Head of caudate nucleus (tissue), 42 donors: ENCODE measurements at places on chromosomes 3 and 15.

- no peak for DNase-seq
Observed at GRCh38 chr3:193813501-193813830, 220.5 kb downstream of the OPA1 start.

GRCh38 chr3:45604999-45605398 lies 10.4 kb downstream of the LIMD1 start:
- DNase-seq, result no peak

- no peak for DNase-seq
Observed at GRCh38 chr3:112357930-112358780, 25.2 kb downstream of the CD200 start.

DNA sequence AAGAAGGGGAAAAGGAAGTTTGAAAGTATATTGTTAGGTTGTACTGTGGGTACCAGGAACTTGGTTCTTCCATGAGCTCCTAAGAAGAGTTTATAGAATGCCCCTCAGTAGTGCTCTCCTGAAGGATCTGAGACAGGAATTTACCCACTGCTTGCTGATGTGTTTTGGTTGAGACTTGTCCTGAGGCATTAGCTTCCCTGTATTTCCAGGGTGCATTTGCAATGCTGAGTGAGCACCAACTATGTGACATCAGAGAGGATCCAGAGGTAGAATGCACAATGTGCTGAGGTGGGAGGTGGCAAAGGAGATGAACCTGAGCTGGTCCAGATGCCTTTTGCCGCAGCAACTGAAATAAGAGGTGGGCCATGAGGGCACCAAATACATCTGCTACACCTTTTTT lies 64.3 kb upstream of the LRRC3B start:
- no peak for DNase-seq

DNA sequence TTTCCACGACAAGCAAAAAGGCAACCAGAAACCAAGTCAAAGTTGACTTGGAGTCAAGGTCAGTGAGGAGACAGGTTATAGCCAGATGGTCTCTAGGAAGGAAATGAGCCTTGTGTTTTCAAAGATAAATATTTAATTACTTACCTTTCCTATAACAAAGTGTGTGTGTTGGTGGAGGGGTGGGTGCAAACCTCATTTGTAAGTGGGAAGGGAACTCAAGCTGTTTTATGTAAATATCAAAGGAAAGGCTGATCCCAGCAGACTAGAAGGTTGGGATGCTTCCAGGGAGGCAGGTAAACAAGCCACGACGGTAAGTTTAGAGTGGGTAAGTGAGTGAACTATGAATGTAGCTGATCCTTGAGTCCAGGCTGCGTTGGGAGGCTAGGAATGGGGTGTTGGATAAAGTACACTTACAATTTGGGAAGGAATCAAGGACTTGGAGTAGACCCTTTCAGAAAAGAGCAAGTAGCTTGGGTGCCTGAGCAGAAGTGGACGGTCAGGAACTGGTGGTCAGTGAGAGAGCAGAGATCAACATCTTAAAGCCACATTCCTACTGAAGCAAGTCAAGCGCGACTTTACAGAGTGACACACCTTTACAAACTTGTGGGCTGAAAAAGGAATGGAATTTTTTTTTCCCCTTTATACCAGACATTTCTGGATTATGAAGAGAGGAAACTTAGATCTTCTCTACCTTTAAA lies 82.0 kb upstream of the TBL1XR1 start:
- no peak for DNase-seq

- DNase-seq, result no peak
Observed at GRCh38 chr15:82105451-82106215, 59.8 kb upstream of the MEX3B start.

DNA sequence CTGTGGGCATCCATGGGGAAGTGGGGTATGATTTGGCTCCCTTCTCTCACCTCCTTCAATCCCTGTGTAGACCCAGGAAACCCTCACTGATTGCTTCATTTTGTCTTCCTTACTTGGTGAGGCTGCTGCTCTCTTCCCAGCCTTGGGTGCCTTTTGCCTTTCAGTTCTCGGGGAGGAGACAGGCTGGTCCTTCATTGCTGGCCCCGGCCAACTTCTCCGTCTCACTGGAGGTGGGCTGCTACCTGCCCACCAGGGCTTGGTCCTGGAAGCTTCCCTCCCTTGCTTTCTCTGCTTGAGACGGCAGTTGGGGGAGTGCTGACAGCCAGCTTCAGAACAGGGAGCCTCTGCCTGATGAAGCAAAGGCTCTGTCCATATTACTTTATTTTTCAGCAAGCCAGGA lies 4.7 kb downstream of the FOXL2 start:
- no peak for DNase-seq

DNA sequence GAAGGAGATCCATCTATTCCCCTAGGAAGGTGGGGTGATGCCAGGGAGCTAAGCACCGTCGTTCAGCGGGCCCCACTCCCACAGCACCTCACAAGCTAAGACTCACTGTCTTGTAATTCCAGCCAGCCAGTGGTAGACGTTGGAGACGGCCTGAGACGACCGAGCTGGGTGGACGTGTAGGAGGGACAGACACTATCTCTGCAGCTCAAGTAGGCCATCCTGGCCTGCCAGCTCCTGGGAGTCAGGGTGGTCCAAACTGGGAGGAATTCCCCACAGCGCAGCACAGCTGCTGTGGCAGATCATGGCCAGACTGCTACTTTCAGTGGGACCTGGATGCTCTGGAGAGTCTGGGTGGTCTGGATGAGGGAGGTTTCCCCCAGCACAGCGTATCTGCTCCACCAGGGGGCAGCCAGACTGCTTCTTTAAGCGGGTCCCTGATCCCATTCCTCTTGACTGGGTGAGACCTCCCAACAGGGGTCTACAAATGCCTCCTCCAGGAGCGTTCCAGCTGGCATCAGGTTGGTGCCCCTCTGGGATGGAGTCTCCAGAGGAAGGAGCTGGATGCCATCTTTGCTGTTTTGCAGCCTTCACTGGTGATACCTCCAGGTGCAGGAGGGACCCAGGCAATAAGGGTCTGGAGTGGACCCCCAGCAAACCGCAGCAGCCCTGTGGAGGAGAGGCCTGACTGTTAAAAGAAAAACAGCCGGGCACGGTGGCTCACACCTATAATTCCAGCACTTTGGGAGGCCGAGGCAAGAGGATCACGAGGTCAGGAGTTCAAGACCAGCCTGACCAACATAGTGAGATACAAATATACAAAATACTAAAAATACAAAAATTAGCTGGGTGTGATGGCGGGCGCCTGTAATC lies 27.6 kb downstream of the GNB5 start:
- no peak for DNase-seq

DNA sequence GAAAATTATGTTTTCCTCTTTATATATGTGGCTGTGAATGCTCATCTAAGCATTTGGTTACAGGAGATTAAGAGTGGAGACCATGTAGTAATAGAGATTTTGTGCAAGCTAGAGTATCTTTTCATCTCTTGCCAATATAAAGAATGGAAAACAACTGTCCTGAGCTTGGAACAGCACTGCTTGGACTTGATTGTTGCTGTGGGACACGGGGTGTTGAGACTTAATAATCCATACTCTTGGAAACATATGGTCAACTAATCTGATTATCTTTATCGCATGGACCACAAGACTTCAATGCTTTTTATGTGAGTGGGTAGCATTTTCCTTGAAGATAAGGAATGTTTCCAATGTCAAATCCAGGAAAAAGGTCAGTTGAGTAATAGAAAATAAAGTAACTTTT lies 806.3 kb downstream of the DIPK2A start:
- DNase-seq, result no peak

- DNase-seq, result no peak
Observed at GRCh38 chr15:90869140-90869541, 753 bp downstream of the FURIN start.

- no peak for DNase-seq
Observed at GRCh38 chr3:71415681-71416122, 167.8 kb downstream of the FOXP1 start.

GRCh38 chr3:14831916-14832450 lies 13.2 kb downstream of the FGD5 start:
- no peak for DNase-seq

- no peak for DNase-seq
Observed at GRCh38 chr3:80244390-80244789, 476.6 kb upstream of the ROBO1 start.

DNA sequence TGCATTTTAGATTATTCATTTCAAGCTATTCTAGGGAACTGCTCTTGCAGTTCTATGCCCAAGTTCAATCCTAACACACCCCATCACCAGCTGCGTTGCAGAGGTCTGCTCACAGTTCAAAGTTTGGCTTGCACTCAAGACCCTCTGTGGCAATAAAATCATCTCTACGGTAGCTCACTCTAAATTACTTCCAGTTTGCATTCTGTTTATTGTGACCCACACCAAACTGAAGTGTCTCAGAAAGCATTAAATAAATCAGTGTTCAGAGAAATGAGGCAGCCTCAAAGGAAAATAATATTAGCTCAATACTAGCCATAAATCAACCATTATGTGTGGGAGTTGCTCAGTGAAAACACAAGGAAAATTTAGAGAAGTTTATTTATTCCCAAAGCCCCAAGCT lies 250.3 kb downstream of the MAGI1 start:
- DNase-seq, result no peak

GRCh38 chr3:141459008-141459407 lies 27.8 kb upstream of the RASA2 start:
- DNase-seq, result no peak

- no peak for DNase-seq
Observed at GRCh38 chr15:74257105-74257504, 21.0 kb downstream of the CCDC33 start.

GRCh38 chr3:147702509-147702908 lies 293.3 kb downstream of the ZIC1 start:
- DNase-seq, result no peak

DNA sequence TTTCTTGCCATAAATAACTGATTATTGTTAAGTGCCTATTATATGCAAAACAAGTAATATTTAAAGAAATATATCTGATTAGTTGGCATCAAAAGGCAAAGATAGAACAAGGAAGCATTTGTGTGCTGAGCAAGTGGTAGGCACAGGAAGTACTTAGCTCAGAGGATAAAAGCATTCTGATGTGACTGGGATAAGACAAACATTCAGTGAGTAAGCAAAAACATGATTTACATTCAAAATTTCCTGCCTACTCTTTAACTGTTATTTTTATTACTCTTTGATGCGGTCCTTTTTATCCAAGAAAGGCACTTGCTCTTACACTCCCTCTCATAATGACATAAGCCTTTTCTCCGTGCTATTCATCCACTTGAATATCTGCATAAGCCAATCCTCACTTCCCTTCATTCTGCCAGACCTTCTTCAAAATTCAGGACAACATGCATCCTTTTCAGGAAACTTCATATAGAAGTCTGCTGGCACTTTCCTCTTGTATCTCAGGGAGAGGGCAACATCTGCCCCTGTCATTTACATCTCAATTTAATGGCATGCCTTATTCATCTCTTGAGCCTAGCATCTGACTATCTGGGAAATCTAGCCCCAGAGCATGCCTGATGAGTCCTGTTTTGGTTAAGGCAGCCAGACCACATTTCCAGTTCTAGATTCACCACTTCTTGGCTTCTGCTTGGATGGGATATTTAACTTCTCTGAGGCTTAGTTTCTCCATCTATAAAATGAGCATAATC lies 478.2 kb upstream of the ROBO2 start:
- DNase-seq, result no peak

GRCh38 chr3:101900736-101901135 lies 51.4 kb downstream of the NFKBIZ start:
- no peak for DNase-seq

DNA sequence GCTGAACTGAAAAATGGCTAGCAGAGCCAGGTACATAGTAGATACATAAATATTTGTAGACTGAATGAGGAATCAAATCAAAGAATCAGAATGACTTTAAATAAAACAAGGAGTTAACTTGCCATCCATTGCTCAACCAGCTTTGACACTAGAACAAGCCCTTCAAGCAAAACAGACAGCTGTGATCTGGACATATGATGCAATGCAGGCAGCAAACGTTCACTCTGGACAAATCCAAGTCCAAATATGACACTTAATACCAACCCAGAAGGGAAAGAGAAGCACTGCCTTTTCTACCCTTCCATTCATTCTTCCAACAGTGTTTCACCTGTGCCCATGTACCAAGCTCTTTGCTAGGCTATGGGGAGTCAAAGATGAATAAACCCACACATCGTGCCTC lies 4.5 kb downstream of the THRB start:
- DNase-seq, result no peak

DNA sequence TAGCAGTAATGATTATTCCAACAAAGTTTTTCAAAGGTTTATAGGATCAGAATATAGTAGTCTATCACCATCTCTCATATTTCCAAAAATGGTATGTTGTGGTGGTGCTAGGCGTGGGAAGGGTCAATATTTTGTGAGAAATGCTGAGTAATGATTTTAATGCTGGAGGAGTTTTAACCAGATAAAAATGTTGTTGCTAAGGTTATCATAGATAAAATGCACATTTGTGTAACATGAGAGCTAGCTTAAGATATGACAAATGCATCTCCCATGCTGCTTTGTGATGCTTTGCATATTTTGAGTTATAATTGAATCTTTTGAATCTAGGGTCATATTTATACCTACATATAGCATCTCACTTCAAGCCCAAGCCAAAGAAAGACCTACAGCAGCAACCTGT lies 103.9 kb upstream of the ROBO1 start:
- DNase-seq, result no peak

DNA sequence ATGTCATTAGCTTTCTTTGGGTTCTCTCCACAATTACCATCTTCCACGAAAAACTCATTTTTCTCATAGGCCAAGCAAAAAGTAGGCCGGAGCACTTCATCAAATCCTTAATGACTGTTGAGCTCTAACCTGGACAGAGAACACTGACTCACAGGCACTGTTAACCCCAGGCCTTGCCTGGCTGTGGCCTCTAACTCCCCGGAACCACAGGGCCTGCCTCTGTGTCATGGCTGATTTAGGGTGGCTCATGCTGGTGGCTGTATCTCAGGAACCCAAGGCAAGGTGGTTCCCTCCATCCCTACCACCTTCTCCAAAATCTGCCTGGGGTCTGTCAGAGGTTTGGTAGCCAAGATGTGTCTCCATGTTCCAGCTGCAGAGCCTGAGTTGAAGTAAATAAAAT lies 3.6 kb downstream of the CRTAP start:
- no peak for DNase-seq

DNA sequence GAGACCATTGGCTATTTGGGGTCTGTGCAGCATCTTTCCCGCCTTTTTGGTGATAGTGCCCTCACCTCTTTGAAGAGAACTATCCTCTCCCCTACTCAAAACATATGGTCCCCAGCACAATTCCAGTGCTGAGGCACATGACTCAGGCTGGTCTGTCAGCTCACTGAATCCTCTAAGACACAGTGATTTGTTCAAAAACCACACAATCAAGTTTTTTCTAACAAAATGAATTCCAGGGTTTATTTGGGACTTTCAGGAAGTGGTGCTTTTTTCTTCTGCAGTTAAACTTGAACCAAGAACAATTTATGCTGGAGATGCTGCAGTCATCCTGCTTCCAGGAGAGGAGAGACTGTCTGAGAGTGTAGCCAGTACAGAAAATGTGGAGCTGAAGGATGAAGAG lies 142.5 kb upstream of the LMCD1 start:
- DNase-seq, result no peak

- no peak for DNase-seq
Observed at GRCh38 chr15:100772478-100772877, 107.2 kb upstream of the ALDH1A3 start.
